ENCODE measurements at places on chromosomes 3 and 15. TPM values are rescaled to one million over a fixed set of nuclear protein-coding genes. Genes with fewer than 3 reads are reported as not detected.

CFAP20DC gene
- 1.9 TPM for total RNA-seq

CPLX3 gene
- not detected for total RNA-seq

C3orf22 gene
- total RNA-seq: not detected

FAM43A gene
- 307 TPM for total RNA-seq

CYB561D2 gene
- total RNA-seq: 13.6 TPM

TNFAIP8L3 gene
- 38.3 TPM for total RNA-seq

BAHD1 gene
- 19.1 TPM for total RNA-seq

GPR156 gene
- total RNA-seq: 0.27 TPM

CLRN1 gene
- total RNA-seq: not detected

GRCh38 chr3:6717026-6717943 lies 143.6 kb upstream of the GRM7 start:
- no peak for DNase-seq

DNA sequence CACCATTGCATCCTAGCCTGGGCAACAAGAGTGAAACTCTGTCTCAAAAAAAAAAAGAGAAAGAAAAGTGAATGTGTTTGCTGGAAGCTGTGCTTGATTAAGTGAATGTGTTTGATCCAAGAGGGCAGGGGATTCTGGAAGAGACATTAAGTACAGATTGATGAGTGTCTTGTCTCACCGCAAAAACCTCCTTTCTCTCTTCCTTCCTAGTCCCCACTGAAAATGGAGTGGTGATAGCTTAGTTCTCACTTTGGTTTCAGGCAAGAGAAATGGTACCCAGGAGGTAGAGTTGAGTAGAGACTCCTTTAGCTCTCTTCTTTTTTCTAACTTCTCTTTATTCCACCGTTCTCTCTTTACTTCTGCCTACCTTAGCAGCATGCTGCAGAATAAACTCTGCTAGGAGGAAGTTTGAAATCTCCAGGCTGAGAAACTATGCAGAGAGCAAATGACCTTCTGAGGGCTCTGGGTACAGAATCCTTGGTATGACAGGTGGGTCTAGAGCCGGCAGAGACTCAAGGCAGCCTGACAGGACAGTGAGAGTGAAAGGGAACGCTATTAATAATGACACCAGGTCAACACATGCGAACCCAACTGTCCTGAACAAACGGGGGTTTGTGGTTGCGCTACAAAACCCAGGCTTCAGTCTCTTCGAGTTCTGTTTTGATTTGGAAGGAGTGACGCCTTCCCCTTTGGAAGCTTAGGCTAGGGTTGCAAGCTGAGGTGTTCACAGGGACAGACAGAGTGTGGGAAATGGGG lies 74.9 kb downstream of the SMAD3 start:
- DNase-seq: no peak

GRCh38 chr3:98655666-98656065 lies 62.3 kb upstream of the CPOX start:
- peak; percentile 92 for DNase-seq

GRCh38 chr15:63260791-63261190 lies 16.6 kb upstream of the APH1B start:
- DNase-seq: peak; percentile 83

DNA sequence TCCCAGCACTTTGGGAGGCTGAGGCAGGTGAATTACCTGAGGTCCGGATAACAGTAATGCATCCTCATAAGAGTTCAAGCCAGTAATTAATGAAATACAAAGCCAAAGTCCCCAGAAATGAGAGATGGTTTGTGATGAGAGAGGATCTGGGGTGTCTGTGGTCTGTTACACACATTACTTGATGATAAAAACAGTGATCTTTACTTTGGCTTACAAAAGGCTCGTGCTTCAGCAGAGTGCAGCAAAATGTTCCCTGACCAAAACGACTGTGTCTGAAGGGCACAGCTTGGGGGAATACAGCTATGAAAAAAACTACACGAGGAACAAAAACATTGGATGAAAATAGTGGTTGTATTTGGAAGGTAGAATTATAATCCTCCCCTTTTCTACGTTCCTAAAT lies 40.9 kb downstream of the CRTC3 start:
- no peak for DNase-seq

- no peak for DNase-seq
Observed at GRCh38 chr3:33441225-33441976, 1.2 kb upstream of the UBP1 start.

DNA sequence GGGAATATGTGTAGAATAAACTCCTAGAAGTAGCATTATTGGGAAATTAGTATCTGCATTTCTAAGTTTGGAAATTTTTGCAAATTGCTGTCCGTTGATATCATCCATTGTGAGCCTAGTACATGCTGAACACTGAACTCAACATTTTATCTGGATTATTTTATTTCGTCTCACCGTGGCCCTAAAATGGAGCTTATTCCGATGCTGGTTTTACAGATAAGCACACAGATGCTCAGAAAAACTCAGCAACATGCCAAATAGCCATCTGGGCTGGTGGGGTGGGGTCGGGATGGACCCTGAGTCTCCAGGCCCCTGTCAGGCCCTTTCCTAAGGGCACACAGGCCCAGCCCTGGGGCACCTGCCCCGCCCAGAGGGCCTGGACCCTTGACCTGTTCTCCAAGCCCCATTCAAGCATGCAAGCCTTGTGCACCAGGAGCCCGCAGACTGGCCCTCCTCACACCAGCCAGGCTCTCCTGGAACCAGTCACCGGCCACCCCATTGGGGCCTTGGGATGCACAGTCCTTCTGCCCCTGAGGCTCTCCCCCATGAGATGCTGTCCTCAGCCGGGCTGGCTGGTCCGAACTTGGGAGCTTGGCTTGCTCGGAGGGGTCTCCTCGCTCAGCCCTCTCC lies 20.7 kb upstream of the KLF13 start:
- DNase-seq: no peak

GRCh38 chr3:142626971-142627370 lies 30.8 kb downstream of the PLS1 start:
- DNase-seq: no peak

GRCh38 chr3:73423116-73423515 lies 201.6 kb downstream of the PDZRN3 start:
- DNase-seq: no peak

DNA sequence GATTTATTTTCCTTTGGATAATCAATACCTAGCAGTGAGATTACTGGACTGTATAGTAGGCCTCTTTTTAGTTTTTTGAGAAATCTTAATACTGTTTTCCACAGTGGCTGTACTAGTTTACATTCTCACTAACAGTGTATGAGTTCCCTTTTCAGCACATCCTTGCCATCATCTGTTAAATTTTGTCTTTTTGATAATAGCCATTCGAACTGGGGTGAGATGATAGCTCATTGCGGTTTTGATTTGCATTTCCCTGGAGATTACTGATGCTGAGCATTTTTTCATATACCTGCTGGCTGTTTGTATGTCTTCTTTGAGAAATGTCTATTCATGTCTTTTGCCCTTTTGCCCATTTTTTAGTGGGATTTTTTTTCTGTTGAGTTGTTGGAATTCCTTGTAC lies 210.8 kb downstream of the CGGBP1 start:
- DNase-seq: no peak

- DNase-seq: no peak
Observed at GRCh38 chr3:56361731-56362130, 106.5 kb downstream of the ERC2 start.

DNA sequence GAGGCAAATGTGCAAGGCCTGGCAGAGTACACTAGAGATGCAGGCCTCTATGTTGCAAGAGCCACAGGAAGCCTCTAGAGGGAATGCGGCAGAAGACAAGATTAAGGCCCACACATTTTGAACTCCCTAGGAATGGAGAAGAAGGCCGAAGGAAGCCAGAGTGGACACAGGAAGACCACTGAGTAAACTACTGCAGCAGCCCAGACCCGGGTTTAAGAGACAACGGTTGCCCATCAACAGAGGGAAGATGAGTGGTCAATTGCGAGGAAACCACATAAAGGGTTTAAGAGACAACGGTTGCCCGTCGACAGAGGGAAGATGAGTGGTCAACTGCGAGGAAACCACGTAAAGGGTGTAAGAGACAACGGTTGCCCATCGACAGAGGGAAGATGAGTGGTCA lies 14.6 kb downstream of the CHSY1 start:
- DNase-seq: no peak

DNA sequence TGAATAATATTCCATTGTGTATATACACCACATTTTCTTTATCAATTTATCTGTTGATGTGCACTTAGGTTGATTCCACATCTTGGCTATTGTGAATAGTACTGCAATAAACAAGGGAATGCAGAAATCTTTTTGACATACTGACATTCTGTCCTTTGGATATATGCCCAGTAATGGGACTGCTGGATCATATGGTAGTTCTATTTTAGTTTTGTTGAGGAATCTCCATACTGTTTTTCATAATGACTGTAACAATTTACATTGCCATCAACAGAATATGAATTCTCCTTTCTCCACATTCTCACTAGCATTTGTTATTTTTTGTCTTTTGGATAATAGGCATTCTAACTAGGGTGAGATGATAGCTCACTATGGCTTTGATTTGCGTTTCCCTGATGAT lies 174.7 kb downstream of the IGSF11 start:
- no peak for DNase-seq

DNA sequence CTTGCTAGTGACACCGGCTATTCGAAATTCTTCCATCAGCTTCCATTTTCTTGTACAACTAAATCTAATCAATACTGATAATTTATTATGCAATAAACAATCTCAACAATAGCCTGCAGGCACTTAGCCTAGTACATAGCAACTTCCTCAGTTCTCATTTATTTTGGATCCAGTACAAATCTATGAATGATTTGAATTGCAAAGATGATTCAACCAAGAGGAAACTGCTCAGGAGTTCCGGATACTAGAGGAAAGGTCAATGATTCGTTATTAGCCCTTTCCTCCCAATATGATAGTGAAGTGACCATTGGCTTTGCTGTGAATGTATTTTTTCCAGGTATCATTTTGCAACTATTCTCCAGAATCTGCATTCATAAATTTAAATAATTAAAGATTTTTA lies 827.0 kb downstream of the CADM2 start:
- peak; percentile 46 for DNase-seq

GRCh38 chr3:173584838-173585831 lies 187.6 kb downstream of the NLGN1 start:
- peak; percentile 69 for DNase-seq

DNA sequence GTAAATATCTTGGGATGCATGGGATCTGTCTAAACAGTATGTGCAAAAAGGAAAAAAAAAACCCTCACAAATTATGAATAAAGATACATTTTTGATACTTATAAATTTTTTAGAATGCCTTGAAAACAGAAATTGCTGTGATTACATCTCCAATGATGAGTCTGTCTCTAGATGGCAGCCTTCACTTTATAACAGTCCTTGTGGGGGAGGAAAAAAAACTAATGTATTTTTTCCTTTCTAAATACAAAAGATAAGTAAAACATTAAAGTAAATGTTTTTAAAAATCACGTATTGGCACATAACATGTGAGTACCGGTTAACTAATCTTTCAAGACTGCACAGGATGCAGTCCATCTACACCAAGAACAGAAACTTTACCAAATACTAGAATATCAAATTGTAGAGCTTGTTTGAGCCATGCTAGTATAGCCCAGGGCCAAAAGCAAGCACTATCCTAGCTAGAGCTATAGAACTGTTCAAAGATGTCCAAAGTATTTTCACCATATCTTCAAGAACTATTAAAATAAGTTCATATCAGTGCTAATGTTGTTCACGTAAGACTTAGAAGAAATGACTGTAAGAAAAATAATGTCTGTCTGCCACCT lies 206.4 kb downstream of the STAG1 start:
- peak; percentile 40 for DNase-seq

- no peak for DNase-seq
Observed at GRCh38 chr3:190014940-190015339, 105.8 kb downstream of the P3H2 start.

GRCh38 chr3:31103623-31104180 lies 209.2 kb upstream of the GADL1 start:
- DNase-seq: no peak

GRCh38 chr3:112004187-112004586 lies 5.5 kb downstream of the TAGLN3 start:
- no peak for DNase-seq

GRCh38 chr15:78133801-78134200 lies 2.6 kb upstream of the CIB2 start:
- no peak for DNase-seq

GRCh38 chr15:59191855-59192237 lies 14.8 kb upstream of the LDHAL6B start:
- DNase-seq: peak; percentile 75

- no peak for DNase-seq
Observed at GRCh38 chr15:36661042-36661441, 81.6 kb downstream of the CDIN1 start.

DNA sequence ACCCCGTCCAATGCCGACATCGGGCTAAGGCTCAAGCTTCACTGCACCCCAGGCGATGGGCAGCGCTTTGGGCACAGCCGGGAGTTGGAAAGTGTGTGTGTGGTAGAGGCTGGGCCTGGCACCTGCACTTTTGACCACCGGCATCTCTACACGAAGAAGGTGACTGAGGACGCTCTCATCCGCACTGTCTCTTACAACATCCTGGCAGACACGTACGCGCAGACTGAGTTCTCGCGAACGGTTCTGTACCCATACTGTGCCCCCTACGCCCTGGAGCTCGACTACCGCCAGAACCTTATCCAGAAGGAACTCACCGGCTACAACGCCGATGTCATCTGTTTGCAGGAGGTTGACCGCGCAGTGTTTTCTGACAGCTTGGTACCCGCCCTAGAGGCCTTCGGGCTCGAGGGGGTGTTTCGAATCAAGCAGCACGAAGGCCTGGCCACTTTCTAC lies 1.0 kb downstream of the PDE12 start:
- DNase-seq: peak; percentile 58

DNA sequence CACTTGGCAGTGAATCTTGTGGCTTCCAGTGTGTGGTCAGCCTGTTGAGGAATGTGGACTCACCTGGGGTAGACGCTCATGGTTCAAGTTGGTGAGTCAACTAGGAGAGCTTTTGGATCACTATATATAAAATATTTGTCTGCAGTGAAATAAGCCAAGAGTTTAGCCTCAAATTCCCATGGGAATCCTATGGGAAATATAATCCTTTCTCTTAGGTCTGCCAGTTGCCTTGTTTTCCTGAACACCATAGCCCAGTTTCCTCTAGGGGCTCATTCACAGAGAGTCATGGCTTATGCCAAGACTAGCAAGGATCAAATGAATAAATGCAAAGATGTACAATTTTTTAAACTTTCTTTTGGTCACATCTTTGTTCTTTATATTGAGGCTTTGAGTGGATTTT lies 100.1 kb upstream of the NPHP3 start:
- no peak for DNase-seq

- peak; percentile 7 for DNase-seq
Observed at GRCh38 chr3:138625707-138626365, 17.3 kb downstream of the FAIM start.

- DNase-seq: no peak
Observed at GRCh38 chr15:35058534-35059054, 26.5 kb downstream of the NANOGP8 start.

DNA sequence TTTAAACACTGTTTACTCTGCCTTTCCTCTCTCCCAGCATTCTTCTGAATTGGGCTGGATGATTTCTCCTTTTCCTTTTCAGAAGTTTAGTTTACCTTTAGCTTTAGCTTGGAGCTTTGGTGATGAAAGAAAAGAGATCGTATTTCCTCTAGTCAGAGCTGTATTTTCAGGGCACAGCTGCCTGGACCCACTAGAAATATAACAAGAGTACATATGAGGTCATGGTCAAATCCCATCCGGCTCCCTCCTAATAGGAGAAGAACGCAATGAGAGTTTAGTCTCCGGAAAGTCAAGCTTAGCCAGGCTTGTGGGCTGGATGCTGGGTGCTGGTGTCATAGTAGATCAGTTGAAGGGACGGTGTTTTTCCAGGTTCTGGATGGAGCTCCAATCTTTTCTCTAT lies 177.1 kb upstream of the PFN2 start:
- DNase-seq: no peak
